Stimulated activated CD8-positive, alpha-beta memory T cell treated with anti-CD3 and anti-CD28 coated beads, Interleukin-2, amount 100 ng/mL, for 1 hour (primary cell): ENCODE measurements at places on chromosomes 16 and 17.

DNA sequence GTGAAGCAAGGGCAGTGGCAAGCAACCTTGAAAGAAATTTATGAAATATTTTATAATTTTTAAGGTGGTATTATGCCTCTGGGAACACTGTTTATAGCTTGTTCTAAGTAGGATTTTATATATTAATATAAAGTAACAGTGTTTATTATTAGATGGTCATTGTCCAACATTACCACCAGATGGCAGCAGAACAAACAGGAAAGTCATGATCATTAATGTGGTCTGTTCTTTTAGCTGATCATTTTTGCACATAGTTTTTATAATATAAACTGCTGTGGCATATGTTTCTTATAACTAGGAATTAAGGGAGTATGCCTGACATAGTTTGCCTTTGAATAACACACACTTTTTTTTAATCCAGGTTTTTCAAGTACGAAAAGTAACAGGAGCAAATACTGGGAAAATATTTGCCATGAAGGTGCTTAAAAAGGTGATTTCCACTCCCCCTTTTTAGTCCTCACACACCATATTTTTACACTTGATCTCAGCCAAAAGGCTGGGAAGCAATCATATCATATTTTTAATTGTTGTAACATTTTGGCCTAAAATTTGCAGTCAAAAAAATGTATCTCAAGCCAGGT lies 21.4 kb downstream of the RPS6KB1 start:
- no peak for DNase-seq

DNA sequence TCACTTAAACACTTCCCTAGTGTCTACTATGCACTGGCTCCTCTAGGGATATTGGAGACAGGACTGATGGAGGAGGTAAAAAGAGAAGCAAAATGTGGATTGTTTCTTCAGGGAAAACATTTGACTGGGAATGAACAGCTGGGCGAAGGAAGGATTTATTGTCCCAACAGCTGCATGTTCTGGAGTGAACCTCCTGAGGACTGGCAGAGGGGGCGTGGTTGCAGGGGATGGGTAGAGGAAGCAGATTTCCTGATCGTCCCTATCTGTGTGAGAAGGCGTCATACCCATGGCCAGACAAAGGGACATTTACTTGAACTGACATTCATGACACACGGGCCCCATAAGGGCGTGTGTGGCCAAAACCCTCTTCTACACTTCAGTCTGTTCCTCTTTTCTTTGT lies 321.5 kb downstream of the MAP2K4 start:
- DNase-seq = no peak

DNA sequence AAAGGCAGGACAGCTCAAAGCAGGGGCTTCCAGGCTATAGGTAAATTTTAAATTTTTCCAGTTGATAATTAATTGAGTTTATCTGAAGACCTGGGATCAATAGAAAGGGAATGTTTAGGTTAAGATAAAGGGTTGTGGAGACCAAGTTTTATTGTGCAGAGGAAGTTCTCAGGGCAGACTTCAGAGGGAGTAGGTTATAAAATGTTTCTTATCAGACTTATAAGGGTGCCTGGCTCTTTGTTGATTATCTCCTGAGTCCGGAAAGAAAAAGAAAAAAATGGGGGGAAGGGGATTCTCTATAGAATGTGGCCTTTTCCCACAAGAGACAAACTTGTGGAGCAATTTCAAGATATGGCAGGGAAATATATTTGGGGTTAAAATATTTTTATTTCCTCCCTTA lies 15.9 kb downstream of the SLC46A1 start:
- no peak for DNase-seq

DNA sequence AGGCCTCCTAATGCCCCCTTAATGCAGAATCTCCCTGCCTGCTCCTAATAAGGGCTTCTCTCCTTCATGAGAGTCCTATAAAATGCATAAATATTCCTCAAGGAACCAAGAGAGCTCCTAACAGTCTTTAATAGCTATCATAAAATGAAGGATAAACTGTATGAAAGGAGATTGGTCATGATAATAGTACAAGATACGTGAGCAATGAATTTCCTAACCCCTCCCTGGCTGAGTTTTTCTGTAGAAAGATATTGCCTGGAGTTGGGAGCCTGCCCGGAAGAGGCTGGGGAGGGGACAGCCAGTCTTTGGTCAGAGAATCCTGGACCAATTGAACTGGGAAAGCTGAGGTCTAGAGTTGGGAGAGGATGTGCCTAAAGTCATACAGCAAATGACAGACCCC lies 321.9 kb upstream of the CDH5 start:
- DNase-seq = no peak

GRCh38 chr17:50288306-50288705 lies 14.0 kb downstream of the TMEM92 start:
- no peak for DNase-seq

DNA sequence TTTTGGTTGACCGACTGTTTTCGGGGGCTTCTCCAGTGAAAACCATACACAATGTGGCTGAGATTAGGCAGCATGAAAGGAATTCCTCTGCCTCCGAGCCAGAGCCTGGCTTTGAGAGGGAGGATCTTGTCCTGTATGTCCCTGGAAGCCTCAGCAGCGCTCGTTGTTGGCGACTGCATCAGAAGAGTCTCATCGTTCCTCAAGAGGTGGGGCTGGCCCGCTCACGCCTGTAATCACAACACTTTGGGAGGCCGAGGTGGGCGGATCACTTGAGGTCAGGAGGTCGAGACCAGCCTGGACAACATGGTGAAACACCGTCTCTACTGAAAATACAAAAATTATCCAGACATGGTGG lies 15.0 kb downstream of the HS3ST6 start:
- no peak for DNase-seq

DNA sequence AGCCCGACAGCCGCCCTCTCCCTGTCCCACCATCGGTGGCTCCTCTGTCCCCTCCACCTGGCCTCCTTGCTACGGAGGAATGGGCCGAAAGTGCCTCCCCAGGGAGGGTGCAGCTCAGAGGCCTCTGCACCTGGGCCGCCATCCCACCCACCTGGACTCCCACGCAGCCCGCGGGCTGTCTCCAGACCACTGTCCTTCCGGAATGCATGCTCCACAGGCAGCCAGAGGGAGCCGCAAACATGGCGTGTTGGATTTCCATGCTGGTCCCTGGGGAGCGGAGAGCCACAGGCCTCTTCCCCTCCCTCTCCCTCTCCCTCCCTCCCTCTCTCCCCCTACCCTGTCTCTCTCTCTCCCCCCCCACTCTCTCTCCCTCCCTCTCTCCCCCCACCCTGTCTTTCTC lies 3.0 kb downstream of the SSTR5 start:
- DNase-seq = no peak

DNA sequence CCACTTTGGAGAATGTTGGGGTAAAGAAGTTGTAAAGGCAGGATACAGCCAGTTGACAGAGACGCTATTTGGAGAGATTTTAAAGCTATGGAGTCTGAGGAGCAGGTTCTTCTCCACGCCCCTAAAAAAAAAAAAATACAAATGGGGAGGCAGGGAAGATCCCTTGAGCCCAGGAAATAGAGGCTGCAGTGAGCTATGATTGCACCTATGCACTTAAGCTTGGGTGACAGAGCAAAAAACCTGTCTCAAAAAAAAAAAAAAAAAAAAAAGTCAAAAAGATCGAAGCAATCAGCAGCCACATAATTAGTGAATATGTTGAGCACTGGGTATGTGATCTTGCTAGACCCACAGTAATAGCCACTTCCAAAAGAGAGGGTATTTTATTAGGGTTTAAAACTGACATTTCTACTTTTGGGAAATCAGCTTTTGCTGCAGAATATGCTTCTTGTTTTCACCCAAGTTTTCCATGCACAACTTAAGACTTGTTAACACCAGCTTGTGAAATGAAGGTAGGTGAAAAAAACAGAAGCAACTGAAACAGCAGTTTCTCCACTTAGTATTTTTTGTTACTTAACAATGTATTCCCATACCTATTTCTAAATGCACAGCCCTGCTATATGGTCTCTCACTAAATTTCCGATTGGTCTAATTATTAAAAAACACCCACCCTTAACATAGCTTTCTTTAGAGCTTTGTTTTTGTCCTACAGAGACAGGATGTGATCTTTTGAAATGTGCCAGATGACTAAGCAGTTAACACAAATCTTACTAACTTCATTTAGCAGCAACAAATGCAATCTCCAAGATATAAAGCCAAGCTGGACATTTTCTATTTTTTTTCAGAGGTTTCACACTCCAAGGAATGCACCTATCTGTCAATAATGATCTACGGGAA lies 2.5 kb upstream of the ARL6IP1 start:
- DNase-seq = no peak

- DNase-seq = no peak
Measured at GRCh38 chr16:27517664-27518063, 32.0 kb downstream of the GTF3C1 start.

DNA sequence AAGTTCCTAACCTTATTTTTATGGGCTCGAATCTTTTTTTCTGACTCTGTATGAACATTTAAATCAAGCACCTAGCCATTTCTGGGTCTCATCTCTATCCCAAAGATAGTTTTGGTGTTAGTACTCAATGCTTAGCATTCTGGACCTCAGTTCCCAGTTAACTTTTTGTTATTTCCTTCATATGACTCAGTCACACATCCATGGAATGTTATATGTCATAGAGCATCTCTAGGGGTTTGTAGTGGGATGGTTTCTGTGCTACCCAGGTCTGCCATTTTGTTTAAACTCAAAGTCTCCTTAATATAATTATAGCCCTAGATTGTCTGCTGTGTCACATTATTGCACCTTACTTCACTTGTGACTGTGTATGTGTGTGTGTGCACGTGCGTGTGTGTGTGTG lies 90.1 kb downstream of the EFCAB13 start:
- DNase-seq = no peak

- DNase-seq = no peak
Measured at GRCh38 chr16:69820926-69821541, 58.9 kb downstream of the WWP2 start.

DNA sequence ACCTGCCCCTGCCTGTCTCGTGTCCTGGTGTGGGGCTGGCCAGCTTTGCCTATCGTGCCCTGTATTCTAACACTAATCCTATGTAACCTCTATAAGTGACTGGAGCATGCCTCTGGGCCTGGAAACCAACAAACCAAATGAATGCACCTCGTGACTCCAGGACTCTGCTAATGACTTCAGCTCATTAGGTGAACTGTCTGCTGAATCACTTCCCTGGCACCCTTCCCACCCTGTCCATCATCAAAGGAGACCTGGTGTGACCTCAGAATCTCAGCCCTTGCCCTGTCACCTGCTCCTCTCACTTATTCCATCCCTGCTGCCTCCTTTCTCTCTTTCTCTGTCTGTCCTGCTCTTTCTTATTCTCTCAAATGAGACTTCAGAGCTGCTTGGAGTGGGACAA lies 322.4 kb downstream of the CBLN1 start:
- no peak for DNase-seq

DNA sequence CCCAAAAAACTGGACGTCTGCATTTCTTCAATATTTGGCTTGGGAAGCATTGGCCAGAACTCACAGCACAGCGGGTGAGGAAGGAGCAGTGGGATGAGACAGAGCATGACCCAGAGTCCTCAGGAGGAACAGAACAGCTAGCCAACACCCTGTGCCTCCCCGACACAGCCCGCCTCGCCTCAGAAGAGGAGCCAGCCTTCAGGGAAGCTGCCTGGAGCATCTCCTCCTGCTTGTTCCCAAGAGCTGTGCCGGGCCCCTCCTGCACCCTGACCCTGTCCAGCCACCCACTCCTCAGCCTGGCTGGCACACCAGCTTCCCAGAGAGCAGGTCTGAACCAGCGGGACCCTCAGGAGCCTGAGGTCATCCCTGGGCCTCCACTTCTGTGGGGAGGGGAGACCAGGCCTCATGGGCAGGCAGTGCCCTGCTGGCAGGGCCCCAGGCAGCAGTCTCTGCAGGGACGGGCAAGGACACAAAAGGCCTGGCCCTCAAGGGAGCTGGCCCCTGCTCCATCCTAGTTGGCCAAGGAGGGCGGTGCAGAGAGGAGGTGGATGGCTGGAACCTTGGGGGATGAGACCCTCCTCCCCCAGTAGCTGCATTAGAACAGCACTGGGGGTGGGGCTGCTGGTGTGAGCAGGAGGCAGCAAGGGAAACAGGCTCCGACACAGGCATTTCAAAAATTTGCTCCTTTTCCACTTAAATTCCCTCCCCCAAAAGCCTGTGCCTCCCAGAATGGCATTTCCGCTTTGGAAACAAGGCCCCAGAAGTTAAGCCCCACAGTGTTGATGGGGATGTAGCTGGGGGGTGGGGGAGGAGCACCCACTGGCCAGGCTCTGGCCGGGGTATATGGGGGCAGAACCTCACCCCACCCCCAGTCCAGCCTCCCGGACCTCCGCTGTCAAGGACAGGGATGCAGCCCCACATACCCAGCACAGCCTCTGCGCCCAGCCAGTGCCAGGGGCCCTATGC lies 1.8 kb upstream of the BCAR1 start:
- DNase-seq = no peak

- peak; percentile 24 for DNase-seq
Measured at GRCh38 chr17:8994319-8994718, 27.0 kb upstream of the NTN1 start.

DNA sequence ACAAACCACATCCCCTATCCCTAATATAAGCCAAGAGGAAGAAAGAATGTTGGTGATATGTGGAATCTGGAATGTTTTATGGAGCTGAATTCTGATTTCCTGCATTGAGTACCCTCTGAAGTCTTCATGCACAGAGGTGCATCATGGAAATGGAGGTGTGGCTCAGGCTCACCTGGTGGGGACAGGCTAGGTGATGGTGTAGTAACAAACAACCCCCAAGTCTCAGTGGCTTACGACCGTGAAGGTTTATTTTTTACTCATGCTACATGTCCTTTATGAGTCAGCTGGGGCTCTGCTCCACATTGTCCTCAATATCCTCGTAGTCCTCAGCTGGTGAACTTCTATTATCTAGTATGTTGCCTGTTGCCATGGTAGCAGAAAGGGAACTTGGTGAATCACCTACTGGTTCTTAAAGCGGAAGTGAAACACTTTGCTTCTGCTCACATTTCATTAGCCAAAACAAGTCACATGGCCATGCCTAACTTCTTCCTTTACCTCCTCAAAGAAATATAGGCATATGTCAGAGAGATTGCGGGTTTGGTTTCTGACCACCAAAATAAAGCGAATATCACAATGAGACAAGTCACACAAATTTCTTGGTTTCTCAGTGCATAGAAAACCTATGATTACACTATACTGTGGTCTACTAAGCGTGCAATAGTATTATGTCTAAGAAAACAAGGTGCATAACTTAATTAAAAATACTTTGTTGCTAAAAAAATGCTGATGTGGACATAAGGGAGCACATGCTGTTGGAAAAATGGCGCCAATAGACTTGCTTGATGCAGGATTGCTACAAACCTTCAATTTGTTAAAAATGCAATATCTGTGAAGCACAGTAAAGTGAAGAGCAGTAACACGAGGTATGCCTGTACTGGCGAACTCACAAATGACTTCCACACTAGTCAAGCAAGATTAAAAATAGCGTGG lies at the start of gene PMFBP1:
TSS of gene PMFBP1 (minus strand) at position 51 of the 930 bp plus-strand sequence. CDS start 947 bp downstream, outside the sequence.
- DNase-seq = no peak

DNA sequence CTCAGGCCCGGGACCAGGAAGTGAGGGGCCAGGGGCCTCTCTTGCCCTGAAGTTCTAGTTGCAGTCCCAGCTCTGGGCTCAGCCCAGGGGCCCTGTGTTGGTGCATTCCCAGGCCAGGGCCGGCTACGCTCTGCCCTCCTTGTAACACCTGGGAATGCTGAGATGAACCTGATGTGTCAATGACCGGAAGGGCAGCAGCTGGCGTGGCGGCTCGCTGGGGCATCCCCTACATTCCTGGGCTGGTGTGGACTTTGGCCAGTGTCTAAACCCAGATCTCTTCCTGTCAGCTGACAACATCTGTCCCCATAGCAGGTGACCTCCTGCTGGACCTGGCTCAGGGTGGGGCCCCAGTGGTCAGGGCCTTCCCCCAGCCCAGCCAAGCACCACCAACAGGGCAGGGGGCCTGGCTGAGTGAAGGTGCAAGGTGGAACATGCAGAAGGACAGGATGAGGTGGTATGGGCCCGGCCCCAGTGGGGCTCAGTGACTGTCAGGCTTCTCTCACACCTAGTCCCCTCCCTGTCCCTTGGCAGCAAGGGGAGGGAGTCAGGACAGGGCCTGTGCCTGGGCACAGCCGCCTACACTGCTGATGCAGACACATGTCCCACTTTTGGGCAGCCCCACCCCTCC lies 15.9 kb downstream of the FAM83G start:
- DNase-seq = no peak
